ENCODE measurements at places on chromosomes 1 and 21. TPM values are rescaled to one million over a fixed set of nuclear protein-coding genes. Genes with fewer than 3 reads are reported as not detected.

The VCAM1 gene
- not detected for total RNA-seq

The NUF2 gene
- 37.6 TPM for total RNA-seq

The RIPPLY3 gene
- 2.6 TPM for total RNA-seq

The TINAGL1 gene
- total RNA-seq = 15.8 TPM

The ACTN2 gene
- total RNA-seq = 1.9 TPM

The DCST1 gene
- total RNA-seq = not detected

The HSF2BP gene
- 2.3 TPM for total RNA-seq

The ITPKB gene
- total RNA-seq = 4.7 TPM

The NPPB gene
- not detected for total RNA-seq

The WLS gene
- 1.2 TPM for total RNA-seq

The TENT5C gene
- 1.2 TPM for total RNA-seq

Measured in GM23338 (cell line).